Cardiac fibroblast (primary cell): ENCODE measurements at places on chromosomes 7 and 10.

DNA sequence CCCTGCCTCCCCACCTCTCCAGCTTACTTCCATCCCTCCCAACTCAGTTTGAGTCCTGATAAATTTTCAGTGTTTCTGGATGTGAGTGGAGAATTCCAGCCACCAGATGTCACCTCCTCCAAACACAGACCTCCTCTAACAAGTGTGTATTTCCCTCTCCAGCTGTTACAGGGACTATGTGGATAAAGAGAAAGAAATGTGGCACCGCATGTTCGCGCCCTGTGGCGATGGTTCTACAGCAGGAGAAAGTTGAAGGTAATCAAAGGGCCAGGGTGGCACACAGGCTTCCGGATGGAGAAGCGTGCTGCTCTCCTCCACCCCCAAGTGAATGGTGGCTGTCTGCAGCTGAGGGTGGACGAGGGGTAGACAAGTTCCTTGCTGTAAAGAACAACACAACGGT is 14.7 kb downstream of the FKBP6 start:
- DNase-seq = peak; percentile 68

- no peak for DNase-seq
These were observed 275.2 kb downstream of the PHTF2 start for GRCh38 chr7:78073609-78074382.

DNA sequence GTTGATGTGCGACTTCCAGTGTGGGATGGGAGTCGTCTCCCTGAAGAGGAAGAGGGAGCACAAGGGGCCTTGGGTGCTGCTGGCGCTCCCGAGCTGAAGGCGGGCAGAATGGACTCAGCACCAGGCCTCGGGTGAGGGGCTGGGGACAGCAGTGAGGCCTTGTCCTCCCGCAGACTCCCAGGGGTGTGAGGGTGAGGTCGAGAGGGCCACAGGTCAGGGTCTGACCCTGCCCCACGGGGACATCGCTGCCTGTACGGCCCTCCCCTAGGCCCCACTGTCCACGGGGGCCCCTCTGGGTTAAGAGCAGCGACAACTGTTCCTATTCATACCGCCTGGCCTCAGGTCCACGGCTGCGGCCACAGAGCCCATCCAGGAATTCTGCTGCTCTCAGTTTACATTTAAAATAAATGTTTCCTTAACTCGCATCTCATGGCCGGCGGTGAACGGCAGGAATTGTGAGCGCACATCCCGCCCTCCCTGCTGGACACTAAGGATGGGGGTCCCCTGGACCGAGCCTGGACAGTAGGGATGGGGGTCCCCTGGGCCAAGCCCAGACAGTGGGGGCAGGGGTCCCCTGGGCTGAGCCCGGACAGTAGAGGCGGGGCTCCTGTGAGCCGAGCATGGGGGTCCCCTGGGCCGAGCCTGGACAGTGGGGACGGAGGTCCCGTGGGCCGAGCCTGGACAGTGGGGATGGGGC is 61.7 kb downstream of the PDGFA start:
- DNase-seq = no peak

DNA sequence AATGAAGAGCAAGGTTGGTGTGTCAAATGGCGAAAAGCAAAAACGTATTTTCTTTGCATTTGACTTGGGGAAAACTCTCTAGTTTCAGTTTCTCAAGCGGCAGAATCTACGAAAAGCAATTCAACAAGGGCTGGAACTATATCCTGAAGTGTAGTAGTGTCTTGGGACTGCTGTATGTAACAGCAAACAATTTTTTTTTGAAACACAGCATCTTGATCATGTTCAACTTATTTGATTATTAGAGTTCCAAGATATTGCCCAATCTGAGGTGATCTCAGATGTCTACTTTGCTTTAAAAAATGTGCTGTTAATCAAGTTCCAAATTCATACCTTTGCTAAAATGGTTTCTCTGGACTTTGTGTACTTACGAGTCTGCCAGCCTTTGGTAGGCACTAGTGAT is 120.6 kb downstream of the ZWINT start:
- no peak for DNase-seq

DNA sequence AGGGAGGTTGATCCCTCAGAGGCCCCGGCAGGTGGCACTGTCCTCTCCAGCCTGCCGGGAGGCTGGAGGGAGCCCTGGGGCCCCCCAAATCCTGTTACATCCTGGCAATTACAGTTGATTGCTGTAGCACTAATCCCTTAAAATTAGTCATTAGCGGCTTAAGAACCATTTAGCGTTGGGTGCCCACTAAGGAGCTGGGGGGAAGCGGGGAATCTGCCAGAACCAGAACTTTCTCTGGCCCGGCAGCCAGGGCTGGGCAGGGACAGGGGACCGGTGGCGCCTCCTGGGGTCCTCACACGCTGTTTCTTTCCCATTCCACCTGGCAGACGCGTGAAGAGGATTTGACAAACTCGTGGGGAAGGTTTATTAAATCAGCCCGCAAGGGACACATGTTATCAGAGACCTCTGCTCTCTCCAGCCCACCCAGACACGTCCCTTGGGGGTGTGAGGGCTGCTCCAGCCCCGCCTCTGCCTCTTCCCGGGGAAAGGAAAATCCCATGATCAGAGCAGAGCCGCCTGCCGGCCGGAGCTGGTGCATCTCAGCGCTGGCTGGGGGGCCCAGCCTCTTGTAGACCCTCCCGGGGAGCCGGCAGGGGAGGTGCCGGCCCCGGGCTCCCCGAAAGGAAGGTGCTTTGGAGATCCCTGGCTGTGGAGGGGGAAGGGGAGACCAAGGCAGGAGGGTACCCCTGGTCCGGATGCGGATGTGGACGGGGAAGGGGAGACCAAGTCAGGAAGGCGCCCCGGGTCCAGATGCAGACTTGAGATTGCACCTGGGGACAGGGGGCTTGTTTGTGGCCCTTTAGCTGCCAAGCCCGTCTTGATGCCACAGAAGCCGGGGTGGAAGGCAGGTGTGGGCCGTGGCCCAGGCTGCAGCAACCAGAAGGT is 142.7 kb downstream of the ELFN1 start:
- no peak for DNase-seq

DNA sequence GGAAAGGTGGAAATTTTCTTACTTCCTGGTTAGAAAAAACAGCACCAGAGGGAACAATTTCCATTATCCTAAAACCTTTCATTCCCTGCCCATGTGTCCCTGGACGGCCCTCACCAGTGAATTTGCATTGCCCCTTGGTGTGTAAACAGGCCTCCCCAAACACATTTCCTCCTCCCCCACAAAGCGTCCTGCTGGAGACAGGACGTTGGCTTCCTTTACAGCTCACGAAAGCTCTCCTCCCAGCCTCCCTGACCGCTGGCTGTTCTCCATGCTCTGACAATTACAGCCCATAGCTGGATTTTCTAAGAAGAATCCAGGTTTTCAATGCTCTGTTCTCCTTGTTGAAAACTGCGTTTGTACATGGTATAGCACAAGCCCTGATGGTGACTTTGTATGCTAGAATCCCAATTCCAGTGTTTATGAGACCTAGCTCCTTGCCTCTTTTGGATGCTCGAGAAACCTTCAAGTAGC is 724.2 kb upstream of the CELF2 start:
- peak; percentile 75 for DNase-seq

GRCh38 chr7:92751902-92752901 is 84.2 kb downstream of the CDK6 start:
- peak; percentile 70 for DNase-seq

DNA sequence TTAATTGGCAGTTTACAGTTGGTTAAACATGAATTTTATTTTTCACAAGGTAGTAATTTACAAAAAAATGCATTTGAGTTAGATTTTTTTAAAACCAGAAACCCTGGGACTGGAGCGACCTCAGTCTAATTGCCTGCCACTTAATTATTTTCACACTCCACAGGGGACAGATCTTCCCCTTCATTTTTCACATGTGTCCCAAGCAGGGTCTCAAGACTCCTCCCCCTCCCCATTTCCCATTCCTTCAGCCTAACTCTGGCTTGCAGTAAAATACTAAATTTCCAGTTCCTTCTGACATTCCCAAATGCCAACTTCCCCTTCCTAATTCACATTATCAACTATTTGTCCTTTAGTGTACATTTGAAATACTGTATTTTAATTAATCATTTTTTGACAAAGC is 948 bp downstream of the ZNF138 start:
- DNase-seq = no peak

- DNase-seq = no peak
These were observed 48.9 kb downstream of the IRF5 start for GRCh38 chr7:128986609-128987008.

DNA sequence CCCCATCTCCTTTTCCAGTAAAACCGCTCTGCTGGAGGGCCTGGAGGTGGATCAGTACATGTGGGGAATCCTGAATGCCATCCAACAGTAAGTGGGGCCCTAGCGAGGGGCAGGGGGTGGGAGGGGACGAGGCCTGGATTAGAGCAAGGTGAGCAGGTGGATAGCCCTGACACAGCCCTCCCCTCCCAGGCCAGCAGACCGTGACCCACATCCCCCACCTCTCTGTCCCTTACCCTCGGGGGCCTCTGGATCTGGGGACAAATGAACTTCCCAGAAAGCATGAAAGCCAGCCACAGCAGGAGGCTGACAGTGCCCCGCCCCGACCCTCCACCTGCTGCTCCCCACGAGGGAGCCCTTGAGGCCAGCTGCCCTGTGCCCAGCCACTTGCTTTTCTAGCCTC is 41.8 kb upstream of the PPIF start:
- no peak for DNase-seq

- DNase-seq = no peak
These were observed 109.9 kb downstream of the PFKFB3 start for GRCh38 chr10:6312636-6313035.

- peak; percentile 73 for DNase-seq
These were observed 166.8 kb downstream of the IQUB start for GRCh38 chr7:123367484-123368122.
